Large intestine (tissue), 12 donors: ENCODE measurements at places on chromosomes 1 and 21.

GRCh38 chr1:208207388-208208131 is 36.6 kb downstream of the PLXNA2 start:
- no peak for DNase-seq

DNA sequence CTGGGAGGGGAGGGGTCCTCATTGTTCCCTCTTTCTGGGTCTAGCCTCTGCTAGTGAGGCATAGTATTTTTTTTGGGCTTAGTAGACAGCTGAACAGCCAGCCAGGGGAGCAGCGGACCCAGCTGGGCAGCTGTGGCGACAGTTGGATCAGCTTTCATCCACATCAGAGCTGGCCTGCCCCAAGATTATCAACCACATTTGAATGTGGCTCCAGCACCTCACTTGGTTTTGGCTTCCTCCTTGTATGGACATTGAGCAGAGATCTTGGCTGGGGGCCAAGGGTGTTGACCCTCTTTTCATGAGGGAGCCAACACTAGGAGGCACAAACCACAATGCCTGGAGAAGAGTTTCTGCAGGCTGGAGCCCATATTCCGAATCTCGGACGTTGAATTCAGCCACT is 25.0 kb downstream of the WNT4 start:
- no peak for DNase-seq

GRCh38 chr1:160030657-160031364 is 979 bp downstream of the PIGM start:
- peak; percentile 51 for DNase-seq

GRCh38 chr1:247113094-247113497 is 8.9 kb upstream of the ZNF669 start:
- DNase-seq, result no peak

GRCh38 chr1:76677416-76678405 is 189.6 kb upstream of the ST6GALNAC5 start:
- DNase-seq, result no peak

DNA sequence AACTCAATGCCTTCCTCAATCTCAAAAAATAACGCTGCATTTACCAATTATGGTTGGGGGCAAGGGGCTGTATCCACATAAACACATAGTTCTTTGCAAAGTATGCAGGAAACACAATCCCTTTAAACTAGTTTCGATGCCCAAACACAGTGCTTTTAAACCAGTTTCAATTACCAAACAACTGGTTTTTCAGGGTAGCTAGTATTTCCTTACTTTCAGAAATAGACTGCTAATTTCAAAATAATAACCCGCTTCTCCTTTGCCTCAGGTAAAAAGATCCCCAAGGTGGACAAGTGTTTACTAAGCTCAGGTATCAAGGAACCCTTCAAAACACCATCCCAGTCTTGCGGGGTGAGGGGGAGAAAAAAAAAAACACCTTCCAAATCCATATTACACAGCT is 2.8 kb downstream of the SIPA1L2 start:
- DNase-seq, result no peak

DNA sequence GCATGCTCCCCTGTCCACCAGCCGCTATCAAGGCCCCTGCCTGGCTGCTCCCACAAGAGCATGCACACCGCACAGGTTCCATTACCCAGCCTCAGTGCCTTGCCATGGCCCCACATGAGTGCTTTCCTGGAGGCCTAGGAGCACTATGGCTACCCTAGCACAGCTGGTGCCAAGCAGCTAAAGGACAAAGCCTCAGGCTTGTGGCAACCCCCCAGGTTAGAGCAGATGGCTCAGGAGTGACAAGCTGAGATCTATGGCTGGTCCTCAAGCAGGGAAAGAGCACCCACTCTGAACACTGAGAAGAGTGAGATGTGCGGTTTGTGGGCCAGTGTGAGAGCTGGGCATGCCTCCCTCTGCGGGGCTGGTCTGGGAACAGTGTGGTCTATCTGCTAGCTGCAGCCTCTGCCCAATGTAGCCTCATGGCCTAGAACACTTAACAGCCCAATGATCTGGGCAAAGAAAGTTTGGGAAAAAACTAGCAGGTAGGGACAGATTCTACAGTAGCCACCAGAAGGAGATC is 129.8 kb downstream of the VAV3 start:
- no peak for DNase-seq

- DNase-seq, result no peak
Measured at GRCh38 chr1:175477786-175478185, 265.6 kb downstream of the TNR start.

- no peak for DNase-seq
Measured at GRCh38 chr1:85313888-85314696, 37.7 kb upstream of the BCL10 start.

DNA sequence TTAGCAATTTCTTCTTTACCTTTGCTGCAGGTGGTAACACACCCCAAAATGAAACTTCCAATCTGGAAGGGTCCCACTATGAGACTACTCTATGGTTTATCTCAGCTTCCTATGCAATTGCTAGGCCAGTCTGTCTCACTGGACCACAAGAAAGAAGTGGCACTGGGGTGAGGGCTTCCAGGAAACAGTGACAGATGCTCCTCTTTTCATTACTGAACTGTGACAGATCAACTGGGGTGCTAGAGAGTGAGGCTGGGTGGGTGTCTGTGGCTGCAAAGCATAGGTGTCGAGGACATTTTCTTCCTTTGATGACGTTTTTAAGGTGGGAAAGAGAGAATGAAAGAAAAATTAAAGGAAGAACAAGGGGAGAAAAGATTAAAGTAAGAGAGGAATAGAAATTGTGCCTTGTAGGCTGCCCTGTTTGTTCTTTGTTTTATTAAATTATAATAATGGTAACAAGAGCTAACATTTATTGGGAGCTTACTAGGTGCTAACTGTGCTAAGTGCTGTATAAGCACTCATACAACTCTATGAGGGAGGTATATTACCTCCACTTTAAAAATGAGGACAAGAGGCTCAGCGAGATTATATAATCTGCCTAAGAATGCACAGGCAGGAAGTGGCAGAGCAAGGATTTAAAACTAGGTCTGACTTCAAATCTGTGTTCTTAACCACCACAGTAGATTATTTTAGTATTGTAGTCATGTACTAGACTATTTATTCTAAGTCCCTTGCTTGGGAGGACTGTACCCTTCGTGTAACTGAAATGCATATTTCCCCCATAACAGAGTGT is 27.8 kb upstream of the DMRTA2 start:
- DNase-seq, result no peak
